ENCODE measurements at places on chromosomes 4 and X. TPM values are rescaled to one million over a fixed set of nuclear protein-coding genes. Genes with fewer than 3 reads are reported as not detected.

DNA sequence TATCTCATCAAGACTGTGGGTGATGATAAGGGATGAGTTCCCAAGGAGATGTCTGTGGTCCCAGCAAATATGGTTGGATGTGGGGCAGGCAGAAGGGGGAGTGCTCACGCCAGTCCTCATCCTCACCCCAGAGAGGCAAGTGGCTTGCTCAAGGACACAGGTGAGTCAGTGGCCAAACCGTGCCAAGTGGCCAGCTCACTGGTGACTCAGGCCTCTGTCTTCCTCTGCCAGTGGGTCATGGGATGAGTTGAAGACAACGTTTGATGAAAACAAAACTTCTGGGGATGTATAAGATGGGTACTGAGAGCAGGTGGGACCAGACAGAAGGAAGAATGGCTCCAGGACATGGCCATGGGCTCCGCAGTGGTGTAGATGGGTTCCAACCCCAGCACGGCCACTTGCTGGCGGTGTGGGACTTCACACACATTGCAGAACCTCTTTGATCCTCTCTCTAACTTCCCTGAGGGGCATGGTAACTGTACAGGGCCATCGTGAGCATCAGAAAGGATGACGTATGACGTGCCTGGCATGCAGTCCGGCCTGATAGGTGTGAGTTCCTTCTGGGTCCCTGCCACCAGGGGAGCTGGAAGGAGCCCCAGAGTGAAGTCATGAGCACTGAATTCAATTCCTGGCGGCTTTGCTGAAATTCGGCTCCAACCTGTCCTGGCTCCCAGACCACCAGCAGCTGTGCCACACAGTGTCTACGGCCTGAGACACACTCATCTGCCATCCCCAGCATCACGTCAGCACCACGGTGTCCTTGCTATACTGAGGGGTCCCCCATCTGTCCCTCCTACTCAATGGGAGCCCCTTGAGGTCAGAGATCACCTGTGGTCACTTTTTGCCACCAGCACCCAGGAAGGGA, 41.3 kb upstream of the GPR78 start:
- no peak for DNase-seq

DNA sequence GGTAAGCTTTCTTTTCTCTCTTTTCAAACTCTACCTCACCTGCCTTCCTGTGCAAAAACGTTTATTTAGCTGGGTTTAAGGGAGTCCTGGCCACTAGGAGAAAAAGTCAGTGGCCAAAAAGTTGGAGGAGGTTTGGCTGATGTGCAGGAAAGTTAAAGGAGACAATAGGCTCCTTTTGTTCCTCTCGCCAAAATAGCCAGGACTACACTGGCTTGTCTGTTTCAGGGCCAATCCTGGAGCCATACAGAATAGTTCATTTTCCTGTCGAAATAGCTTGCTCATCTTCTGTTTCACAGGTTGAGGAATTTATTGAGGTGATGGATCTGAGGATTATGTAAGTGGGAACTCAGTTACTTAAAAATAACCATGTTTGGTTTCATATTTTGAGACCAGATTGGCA, 423 bp downstream of the HEPH start:
- no peak for DNase-seq

The ZMYM3 gene
- 19.5 TPM for total RNA-seq

GRCh38 chr4:173411106-173411693, 12.3 kb upstream of the SCRG1 start:
- DNase-seq: no peak

The SUV39H1 gene
- total RNA-seq: 8.0 TPM

The MTNR1A gene
- not detected for total RNA-seq

The SPANXN4 gene
- total RNA-seq: not detected

DNA sequence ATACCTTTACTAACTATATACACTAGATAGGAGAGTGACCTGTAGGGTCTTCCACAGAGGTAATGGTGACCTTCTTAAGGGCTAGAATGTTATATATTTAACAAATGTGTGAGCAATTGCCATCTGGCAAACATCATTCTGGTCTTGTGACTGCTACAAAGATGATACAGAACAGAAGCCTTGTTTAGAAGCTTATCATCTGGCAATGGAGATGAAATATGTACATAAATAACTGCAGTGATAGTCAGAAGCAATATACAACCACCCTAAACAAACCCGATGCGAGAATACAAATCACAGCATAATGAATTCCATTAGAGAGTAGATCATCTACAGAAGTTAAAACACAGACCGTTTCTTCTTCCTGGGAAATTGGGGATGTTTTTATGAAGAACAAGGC, 952.7 kb upstream of the SLIT2 start:
- DNase-seq: no peak

The SLC10A3 gene
- 18.4 TPM for total RNA-seq

- DNase-seq: no peak
Measured at GRCh38 chr4:45350438-45350837, 624.1 kb upstream of the GNPDA2 start.

- DNase-seq: no peak
Measured at GRCh38 chr4:104128031-104128849, 366.5 kb downstream of the CXXC4 start.

DNA sequence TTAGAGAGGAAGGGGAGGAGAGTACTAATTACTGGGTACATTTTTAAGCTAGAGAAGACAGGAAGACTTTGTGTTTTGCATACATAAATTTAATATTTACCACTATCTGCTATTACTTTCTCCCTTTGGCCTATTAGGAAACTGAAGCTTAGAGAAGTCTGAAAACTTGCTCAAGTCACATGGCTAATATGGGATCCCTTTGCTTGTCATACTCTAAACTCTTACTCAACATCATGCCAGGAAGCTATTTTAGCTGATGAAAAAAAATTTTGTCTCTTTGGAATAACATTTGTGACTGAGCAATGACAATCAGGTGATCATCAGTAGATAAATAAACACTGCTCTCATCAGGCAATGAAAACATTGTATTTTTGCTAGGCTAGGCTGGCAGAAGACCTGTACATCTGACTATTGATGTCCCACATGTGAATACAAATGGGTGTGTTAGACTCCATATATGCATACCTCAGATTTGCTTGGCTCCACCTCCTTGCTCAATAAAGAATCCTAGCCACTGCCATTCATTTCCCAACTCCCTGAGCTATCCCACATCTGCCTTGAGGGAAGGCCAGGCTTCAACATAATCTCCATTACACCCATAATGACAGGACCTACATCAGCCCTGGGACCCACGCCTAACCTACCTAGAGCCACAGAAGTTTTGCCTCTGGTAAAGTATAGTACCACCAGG, 17.0 kb upstream of the DCLK2 start:
- no peak for DNase-seq

The ATP10D gene
- 3.5 TPM for total RNA-seq

DNA sequence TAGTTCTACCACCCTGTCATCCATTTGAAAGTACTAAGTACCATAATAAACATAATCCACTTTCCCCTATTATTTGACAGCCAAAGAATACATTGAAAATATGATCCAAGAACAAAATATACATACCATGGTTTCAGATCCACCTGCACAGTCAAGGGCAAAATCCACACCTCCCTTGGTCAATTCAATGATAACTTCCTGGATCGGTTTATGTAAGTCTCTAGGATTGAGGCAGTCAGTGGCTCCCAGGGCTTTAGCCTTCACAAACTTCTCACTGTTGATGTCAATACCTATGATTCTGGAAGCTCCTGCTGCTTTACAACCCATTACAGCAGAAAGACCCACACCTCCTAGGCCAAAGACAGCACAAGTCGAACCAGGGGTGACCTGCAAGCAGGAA, 12.7 kb downstream of the ADH4 start:
- no peak for DNase-seq

All from CD4-positive, CD25-positive, alpha-beta regulatory T cell (primary cell).